ENCODE measurements at places on chromosomes 6 and 20.

GRCh38 chr6:142440600-142441293 is 138.9 kb downstream of the ADGRG6 start:
- no peak for DNase-seq

DNA sequence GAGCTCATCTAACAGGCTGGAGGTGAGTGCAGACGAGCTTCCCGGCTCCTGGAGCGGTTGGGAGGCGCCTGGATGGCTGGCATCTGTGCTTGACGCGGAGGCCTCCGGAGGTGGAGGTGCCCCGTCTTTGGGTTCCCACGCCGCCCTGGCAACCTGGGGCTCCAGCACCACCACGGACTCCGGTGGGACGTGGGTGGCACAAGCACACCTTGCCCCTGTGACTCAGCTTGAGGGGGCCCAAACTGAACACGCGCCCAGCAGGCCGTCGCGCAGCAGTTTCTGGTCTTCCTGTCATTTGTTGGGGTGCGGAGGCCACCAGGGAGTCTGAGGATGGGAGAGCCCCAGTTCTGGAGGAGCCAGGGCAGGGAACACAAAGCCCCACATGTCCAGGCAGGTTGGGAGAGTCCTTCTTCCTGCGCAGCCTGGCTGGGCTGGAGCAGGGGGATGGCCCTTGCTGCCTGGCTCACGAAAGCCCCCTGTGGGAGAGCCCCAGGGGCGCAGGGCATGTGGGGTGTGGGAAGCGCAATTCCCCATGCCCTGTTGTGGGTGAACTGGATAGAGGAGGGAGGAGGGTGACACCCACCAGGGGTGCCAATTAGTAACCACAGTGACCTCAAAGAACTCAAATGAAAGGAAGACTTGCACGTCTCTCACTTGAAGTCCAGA is 1378.6 kb upstream of the DEFB115 start:
- DNase-seq = no peak

GRCh38 chr20:49627329-49627761 is 59.4 kb upstream of the PTGIS start:
- DNase-seq = no peak

- no peak for DNase-seq
Observed at GRCh38 chr6:108738684-108739416, 109.4 kb upstream of the ARMC2 start.

GRCh38 chr6:166997768-166998255 is 1.4 kb upstream of the CEP43 start:
- peak; percentile 58 for DNase-seq

DNA sequence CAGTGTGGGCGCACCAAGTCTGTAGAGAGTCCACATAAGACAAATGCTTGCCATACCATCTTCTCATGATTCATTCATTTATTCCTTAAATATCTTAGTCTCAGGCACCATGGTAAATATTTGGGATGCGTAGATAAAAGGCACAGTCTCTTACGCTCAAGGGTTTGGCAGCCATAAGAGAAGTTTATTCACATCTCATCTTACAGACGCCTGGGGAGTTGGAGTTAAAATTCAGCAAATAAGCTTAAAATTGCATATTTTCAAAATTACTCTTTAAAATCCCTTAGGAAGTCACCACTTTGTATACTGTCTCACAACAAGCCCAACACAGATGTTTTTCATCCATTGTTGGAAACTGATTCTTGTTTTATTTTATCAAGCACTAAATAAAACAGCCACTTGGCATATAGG is 363.3 kb downstream of the KIF16B start:
- no peak for DNase-seq

- DNase-seq = no peak
Observed at GRCh38 chr20:21704408-21705385, 767 bp upstream of the PAX1 start.

- DNase-seq = no peak
Observed at GRCh38 chr6:28003059-28003458, 46.0 kb downstream of the OR2B6 start.

- DNase-seq = no peak
Observed at GRCh38 chr20:47330933-47331708, 25.4 kb downstream of the ZMYND8 start.

DNA sequence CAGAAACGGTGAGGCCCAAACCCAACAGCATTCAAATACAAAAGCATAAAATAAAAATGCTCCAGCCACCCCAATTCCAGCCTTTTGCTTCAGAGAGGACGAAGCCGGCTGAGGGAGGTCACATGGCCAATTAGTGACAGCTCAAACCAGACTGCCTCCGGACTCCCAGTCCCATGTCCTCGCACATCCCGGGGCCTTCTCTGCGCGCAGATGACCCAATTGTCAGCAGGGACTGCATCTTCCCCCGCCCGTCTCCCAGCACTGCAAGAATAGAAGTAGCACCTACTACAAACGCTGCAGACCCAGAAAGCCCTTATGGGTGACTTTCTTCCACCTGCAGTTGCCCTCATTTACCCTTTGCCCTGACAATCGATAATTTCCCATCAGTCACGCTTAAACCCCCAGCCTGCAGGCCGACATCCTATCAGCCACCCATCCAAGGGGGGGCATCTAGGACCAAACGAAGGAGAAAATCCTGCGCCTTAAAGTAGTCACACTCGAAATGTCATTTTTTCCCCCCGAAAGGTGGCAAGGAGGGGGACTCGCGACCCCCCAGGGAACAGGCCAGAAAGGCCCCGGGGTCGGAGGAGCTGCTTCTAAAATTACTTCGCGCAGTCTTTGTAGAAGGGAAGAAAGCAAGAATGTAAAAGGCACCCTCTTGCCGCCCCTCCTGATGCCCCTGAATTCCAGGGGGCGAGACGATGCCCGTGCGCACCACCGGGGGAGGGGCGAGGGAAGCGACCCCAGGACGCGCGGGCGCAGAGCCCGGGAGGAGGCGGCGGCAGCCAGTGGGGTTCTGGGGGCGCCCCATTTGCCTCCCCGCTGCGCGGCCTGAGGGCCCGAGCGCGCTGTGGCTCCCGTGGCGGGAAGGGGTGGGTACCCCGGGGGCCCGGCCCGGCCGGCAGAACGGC is 792 bp downstream of the SLC23A2 start:
- peak; percentile 8 for DNase-seq

GRCh38 chr20:29409833-29410805 is 1847.3 kb upstream of the DEFB115 start:
- no peak for DNase-seq

DNA sequence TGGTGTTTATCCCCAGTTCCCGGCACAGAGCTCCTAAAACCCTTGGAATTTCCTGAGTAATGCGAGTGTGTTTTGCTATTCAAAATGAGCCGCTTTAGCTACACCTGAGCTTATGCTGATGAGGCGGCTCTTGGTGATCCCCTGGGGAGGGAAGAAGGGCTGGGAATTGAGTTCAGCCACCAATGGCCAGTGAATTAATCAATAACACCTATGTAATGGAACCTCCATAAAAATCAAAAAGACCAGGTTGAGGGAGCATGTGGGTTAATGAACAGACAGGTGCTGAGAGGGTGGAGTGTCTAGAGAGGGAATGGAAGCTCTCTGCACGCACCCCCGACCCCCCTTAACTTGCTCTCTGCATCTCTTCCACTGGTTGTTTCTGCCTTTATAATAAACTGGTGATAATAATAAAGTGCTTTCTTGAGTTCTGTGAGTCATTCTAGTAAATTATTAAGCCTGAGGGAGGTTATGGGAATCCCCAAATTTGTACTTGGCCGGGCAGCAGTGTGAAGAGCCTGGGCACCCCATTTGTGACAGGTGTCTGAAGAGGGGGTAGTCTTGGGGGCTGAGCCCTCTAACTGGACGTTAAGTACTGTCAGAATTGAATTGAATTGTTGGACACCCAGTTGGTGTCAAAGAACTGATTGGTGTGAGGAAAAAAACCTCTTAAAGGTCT is 24.6 kb upstream of the SERPINB1 start:
- no peak for DNase-seq

- no peak for DNase-seq
Observed at GRCh38 chr6:149915970-149916865, 6.7 kb downstream of the RAET1G start.

- no peak for DNase-seq
Observed at GRCh38 chr20:31870726-31871617, 538 bp downstream of the TTLL9 start.

DNA sequence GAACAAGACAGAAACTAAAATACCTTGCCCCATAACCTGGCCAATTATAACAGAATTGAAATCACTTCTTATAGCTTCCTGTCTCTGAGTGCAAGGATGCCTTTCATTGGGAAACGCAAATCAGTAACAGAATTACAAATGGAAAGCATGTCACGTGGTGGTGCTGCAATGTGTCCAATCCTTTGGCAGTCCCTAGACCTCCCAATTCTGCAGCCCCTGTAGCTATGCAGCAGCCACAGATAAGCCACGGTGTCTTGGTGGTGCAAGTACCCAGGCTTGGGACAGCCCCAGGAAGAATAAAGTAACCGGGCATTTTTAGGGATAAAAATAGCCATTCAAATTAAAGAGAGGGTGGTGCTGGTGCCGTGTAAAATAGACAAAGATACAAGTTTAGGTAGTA is 134.6 kb upstream of the CCN2 start:
- no peak for DNase-seq

DNA sequence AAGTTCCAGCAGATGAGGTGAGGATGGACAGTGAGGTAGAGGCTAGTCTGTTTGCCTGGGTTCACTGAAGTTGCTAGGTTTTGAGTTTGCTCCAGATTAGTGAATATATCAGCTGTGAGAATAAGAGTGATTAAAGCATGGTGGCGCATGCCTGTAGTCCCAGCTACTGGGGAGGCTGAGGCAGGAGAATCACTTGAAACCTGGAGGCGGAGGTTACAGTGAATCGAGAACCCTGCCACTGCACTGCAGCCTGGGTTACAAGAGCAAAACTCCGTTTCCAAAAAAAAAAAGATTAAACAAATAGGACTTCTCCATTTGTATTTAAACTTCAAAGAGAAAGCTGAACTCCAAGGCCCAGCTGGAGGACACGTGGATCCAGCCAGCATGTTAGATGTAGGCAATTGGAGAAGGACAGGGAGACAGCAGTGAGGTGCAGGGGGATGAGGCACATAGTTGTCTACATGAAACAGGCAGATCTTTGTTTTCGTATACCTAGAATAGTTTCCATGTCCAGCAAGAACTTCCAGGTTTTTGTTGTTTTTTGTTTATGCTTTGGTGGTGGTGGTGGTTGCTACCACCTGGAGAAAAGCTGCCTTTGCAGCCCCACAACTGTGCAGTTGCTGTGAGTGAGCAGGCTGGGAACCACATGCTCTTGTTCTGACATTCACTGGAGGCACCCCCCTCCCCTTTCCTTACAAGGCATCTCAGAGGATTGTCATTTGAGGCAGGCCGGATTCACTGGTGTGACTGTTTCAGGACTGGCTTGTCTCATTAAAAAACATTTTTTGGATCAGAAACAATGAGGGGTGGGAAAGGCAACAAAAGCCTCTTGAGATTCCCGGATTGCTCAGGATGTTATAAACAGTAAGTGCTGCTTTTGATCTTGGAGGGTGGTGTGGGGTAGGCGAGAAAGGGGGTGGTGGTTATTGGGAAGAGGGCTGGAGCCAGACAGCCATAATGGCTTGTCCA is 72.3 kb downstream of the JARID2 start:
- no peak for DNase-seq

GRCh38 chr6:20740088-20740487 is 205.8 kb downstream of the CDKAL1 start:
- DNase-seq = no peak

DNA sequence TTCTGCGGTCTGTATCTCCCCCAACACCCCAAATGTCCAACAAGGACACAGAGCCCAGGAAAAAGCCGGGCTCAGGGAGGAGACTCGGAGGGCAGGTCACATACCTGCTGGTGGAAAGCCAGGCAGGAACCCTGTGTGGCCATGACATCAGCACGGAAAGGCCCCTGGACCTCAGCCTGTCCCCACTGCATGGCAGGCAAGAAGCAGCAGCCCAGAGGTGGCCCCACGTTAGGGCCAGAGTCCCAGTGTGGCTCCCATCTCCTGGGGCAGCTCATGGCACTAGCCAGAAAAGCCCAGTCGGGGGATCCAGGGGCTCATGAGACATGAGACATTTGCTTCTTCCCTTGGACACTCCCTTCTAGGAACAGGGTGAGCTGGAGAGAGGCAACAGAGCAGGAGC is 258.7 kb downstream of the DLL1 start:
- DNase-seq = no peak

DNA sequence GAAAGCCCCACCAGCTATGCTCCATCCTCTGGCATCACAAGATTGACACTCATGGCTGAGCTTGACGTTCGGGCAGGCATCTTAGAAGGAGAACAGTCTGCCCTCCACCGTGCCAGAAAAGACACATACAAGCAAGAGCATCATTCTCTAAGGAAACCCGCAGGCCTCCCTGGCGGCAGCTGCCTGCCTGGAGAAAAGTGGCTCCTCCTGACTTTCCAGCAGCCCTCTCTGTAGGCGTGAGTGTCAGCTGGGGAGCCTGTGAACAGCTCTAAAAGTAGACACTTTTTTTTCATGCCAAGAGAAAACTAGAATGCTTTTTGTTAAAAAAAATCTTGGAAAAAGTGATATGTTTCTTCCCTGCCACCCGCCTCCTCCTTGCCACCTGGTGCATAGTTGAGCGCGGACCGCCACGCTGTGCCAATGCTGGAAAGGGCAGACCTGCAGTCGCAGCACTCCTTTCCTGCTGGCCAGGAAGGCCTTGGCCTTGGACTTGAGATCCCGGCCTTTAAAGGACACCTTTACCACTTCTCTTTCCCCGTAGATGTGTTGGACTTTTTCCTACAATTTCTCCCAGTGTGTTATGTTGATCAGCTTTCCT is 29.7 kb upstream of the INSM1 start:
- DNase-seq = no peak

- no peak for DNase-seq
Observed at GRCh38 chr20:20562507-20562906, 149.9 kb downstream of the RALGAPA2 start.

GRCh38 chr20:40551125-40551530 is 137.9 kb downstream of the MAFB start:
- no peak for DNase-seq

- DNase-seq = no peak
Observed at GRCh38 chr6:110778333-110778732, 36.9 kb downstream of the CDK19 start.

DNA sequence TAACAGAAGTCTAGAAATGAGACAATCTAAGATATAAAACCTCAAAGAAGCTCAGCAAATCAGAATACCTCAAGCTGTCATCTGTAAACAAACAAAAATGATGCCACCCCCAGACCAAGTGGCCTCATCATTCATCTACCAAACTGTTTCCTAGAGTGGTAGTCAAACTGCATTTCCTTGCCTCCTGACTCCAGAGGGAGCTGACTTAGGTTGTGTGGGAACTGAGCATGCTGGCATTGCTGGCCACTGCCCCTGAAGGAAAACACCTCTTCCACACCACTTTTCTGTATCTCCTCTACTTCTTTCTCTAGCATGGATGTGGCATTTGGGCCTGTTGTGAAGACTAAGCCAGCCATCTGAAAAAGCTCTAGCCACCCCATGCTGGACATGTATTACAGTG is 56.3 kb downstream of the ZHX3 start:
- DNase-seq = no peak

GRCh38 chr6:116431964-116432595 is 29.1 kb upstream of the CALHM6 start:
- no peak for DNase-seq
